ENCODE measurements at places on chromosomes 7 and 10.

DNA sequence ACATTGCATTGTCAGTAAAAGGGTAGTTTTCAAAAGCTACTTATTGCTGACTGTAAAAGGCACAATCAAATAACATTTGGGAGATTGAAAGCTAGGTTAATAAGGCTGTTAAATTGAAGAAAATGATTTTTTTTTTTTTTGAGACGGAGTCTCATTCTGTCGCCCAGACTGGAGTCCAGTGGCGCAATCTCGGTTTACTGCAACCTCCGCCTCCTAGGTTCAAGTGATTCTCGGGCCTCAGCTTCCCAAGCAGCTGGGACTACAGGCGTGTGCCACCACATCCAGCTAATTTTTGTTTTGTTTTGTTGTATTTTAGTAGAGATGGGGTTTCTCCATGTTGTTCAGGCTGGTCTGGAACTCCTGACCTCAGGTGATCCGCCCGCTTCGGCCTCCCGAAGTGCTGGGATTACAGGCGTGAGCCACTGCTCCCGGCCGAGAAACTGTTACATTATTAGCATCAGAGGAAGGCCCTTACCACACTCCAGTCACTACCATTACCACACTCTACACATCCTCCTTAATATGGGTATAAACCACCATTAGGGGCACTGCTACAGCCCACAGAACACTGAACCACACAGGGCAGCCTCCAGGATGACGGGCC lies 1.0 kb downstream of the CYP51A1 start:
- DNase-seq = no peak

GRCh38 chr10:89909752-89910151 lies 208.4 kb downstream of the KIF20B start:
- DNase-seq = no peak

- no peak for DNase-seq
Measured at GRCh38 chr7:117083648-117084047, 130.3 kb downstream of the ST7 start.

- no peak for DNase-seq
Measured at GRCh38 chr7:26912933-26913536, 48.6 kb upstream of the SKAP2 start.

DNA sequence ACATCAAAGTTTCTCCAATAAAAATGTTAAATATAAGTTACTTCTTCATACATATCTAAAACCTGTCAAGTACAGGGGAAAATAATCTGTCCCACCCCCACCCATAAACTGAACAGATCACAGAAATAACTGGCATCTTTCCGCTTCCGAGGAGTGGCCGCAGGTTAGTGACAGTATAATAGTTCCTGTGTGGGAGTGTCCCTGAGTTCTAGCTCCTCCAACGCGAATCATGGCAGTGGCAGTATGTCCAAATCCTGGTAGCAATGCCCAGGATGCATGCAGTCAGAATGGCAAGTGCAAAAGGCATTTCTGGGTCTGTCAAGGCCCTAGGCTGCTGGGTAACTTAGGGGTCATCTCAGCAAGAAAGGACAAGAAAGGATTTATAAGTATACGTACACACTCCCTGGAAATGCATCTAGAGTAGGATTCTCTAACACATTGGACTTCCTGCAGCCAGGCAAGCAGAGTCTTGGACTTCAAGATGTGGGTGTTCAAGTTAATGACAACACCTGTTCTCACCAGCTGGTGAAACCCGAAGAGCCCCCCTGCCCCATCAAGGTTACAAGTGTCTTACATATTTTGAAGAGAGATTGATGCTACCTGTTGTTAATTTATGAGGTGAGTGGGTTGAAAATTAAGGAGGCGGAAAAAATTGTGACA lies 94.4 kb upstream of the COL1A2 start:
- DNase-seq = no peak
